Common myeloid progenitor, CD34-positive (primary cell): ENCODE measurements at places on chromosomes 2 and 18.
A peak's percentile ranks its signal among the peaks of the same experiment; 100 is the strongest.

- DNase-seq = no peak
Observed at GRCh38 chr2:57907411-57907810, 139.2 kb upstream of the VRK2 start.

DNA sequence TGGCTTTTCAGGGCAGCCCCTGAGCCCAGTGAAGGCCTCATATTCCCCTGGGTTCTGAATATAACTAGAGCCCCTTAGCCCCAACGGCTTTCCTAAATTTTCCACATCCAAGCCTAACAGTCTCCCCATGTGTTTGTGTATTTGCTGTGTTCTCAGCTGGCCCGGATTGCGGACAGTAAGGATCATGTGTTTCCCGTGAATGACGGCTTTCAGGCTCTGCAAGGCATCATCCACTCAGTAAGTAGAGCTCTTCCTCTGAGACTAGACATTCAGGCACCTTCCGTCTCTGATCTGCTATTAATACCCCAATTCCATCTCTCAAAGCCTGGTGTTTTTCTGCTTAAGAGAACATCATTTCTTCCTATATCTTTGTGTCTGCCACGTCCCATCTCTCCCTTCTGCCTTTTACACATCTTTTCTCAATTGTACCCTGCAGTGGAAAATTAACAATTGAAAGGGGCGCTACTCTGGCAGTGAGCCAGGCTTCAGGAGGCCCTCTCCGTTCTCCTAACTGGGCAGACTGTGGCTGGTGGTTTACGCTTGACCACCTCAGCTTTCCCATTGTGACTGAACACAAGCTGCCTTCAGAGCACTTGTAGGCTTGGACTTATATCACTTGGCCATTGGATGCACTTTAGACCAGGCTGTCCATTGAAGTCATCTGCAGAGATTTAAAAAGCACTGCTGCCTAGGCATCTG lies 64.4 kb downstream of the ANTXR1 start:
- no peak for DNase-seq

DNA sequence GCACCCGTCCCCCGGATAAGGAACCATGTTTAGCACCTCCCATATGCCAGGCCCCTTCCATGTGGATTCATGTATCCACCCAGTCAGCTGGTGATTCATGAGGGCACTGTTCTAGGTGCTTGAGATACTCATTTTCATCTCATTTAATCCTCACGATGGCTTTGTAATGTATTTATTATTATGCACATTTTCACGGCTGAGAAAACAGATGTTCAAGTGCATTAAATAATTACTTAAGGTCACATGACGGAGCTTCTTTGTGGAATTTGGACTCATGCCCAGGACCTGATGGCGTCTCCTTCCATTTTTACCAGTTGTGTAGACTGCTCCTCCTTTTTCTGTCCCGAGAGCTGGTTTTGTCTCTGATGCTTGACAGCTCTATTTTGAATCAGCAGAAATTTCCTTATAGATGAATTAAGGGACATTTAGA lies 72.2 kb upstream of the RBM44 start:
- peak; percentile 62 for DNase-seq

- no peak for DNase-seq
Observed at GRCh38 chr2:174070281-174070680, 105.1 kb upstream of the SP3 start.

DNA sequence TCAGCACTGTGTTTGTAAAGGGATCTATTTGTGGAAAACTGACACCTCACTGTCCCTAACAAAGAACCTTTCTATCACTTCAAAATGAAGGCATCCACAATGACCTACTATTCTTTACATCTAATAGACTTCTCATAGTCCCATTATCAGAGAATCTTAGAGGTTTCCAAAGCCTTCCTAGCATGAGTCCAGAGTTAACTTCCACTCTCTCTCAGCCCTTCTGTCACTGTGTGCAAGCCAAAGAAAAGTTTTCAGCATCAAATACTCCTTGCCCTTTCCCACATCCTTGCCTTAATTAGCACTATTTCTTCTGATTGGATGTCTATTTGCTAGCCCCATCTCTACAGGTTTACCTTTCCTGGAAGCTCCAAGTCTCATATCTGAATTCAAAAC lies 178.5 kb downstream of the ERBB4 start:
- no peak for DNase-seq

- no peak for DNase-seq
Observed at GRCh38 chr2:6872394-6872793, 5.2 kb upstream of the RSAD2 start.

GRCh38 chr2:238801791-238802190 lies 46.1 kb upstream of the TWIST2 start:
- DNase-seq = no peak

- DNase-seq = no peak
Observed at GRCh38 chr2:15263976-15264685, 297.0 kb downstream of the NBAS start.

DNA sequence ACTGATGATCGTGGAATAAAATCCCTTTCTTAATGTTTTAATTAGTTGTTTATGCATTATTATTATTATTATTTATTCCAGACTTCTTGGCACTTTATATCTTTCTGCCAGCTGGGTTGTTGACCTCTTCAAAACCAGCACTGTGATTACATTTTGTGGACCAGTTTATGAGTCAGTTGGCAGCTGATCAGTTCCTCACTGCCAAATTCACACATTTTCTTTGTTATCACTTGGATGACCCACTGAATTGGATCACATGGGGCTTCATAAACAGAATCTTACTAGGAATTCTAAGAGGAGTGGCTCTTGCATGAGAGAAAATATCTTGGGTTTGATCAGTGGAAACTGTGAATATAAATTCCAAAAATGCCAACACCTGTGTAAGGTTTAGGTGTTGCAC lies 321.8 kb upstream of the SPRED2 start:
- DNase-seq = no peak

GRCh38 chr2:86002375-86002774 lies 103.3 kb downstream of the POLR1A start:
- DNase-seq = no peak

DNA sequence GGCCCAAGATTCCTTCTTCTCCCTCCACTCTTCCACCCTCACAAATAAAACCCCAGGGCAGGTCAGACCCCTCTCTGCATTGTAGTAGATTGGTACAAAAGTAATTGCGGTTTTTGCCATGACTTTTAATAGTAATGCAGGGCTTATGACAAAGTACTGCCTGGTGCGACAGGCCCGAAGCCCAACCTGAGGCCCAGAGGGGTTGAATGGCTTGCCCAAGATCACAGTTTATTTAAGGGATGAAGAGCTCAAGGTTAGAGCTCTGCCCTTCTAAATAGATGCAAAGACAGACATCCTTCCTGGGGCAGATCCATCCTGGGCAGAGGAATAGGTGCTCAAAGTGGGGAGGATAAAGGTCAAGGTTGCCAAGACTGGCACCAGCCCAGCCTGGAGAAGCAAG lies 899 bp upstream of the PSTPIP2 start:
- no peak for DNase-seq

DNA sequence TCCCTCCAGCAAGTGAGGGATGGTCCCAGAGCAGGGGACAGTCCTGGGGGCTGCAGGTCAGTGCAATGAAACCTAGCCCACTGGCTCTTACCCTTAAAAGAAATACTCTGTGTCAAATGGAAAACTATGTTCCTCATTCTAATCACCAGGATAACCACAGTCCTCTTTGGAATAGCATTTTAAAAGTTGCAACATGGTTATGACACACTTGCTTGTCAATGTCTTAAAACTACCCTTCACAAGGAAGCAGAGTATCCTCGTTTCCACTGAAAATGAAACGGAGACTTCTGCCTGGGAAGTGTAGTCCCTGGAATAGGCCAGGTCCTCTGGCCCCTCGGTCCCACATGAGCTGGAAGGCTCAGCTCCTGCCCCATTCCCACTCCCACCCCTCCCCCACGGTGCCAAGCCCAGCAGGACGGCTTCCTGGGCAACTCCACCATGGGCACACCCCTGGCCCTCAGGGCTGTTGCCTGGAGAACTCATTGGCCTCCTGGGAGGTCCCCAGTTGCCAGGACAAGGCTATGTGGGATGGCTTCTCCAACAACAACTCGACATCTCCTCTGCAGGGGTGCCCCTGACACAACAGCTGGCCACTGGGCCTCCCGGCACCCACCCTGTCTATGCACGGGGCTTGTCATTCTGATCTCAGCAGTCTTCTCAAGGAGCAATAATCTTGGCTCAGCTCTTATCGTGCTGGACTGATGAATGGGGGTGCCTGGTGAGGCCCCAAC lies 38.3 kb upstream of the ST3GAL5 start:
- no peak for DNase-seq

- DNase-seq = no peak
Observed at GRCh38 chr2:224982226-224982625, 60.0 kb downstream of the DOCK10 start.

DNA sequence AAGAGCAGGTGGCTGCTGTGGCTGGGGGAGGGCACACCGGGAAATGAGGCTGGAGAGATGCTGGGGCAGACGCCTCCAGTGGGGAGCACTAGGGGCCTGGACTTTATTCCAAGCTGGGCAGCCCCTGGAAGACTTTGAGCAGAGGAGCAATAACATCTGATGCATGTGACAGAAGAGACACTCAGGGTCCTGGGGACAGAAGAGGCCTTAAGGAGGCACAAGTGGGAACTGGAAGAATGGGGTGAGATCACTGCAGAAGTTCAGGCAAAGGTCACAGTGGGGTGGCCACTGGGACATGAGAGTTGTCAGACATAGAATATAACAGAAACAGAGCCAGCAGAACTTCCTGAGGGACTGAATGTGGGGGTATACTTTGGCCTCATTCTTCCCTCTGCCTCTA lies 24.0 kb downstream of the TGFA start:
- DNase-seq = no peak

- DNase-seq = no peak
Observed at GRCh38 chr2:58920001-58920400, 678.9 kb upstream of the FANCL start.

GRCh38 chr2:149363958-149364357 lies 33.6 kb downstream of the LYPD6 start:
- DNase-seq = no peak

GRCh38 chr2:109437325-109438090 lies 176.3 kb downstream of the SEPTIN10 start:
- DNase-seq = no peak

DNA sequence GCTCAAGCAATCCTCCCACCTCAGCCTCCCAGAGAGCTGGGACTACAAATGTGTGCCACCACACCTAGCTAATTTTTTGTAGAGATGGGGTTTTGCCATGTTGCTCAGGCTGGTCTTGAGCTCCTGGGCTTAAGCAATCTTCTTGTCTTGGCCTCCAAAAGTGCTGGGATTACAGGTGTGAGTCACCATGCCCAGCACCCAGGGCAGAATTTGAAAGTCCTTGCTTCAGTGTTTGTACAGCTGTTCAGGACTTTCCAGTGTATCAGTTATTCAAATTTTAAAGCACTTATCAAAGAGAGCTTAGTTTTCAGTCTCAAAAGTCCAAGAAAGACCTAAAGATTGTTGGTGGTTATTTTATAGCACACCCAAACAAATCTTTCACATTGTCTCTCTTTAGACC lies 43.6 kb upstream of the VPS54 start:
- DNase-seq = no peak

DNA sequence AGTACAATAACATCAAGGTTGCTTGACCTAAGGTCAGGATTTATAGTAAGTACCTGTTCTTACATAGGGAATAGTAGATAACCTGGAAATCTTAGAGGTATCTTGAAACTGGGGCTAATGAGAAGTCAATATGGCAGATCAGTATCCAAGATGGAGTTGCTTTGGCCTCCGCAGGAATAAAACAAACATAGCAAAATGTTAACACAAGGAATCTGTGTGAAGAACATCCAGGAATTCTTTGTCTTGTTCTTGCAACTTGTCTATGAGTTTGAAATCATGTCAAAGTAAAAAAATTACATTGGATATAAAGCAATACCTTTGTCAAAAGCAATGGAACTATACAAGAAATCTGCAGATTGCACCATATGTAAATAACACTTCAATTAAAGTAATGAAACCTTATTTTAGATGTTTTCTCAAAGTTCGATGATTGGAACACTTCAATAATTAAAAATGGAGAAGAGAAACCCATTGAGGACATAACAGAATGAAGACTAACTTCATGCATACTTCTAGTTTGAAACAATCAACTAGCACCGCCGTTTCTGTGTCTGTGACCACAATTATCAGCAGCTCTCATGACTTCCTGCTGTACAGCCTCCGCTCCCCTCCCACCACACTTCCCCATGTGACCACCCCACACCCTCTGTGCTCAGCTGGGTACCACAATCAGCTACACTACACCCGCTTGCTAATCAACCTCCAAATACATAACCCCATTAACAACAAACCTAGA lies 27.6 kb downstream of the C2orf76 start:
- peak; percentile 86 for DNase-seq

DNA sequence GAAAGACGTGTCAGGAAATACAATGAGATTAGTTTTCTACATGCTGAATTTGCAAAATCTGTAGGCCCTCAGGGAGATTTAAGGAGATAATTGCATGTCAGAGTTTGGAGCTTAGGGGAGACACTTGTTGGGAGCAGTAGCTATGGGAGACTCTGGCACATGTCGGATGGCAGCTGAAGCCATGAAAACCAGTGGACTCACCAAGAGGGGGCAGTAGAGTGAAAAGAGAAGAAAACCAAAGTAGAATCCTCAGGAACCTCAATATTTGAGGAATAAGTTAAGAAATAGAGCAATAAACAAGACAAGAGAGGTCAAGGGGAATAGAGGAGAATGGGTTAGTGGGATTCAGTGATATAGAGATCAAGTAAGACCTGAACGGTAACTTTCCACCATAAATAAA lies 24.8 kb downstream of the RUFY4 start:
- no peak for DNase-seq

DNA sequence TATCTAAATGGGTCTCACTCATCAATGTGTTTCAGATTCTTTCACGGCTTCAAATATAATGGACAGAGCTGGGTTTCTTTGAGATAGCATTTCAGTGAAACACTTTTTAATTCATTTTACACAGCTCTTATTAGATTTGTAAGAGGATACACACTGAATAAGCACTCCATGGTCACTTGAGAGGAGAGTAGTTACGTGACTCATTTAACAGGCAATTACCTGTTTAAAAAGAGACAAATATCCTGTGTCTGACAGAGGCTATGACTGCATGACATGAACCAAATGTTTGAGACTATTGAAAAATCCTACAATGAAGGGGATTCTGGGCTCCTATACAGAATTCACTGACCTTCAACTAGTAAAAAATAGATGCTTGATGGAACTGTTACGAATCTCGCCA lies 786.9 kb downstream of the EPHA4 start:
- no peak for DNase-seq

DNA sequence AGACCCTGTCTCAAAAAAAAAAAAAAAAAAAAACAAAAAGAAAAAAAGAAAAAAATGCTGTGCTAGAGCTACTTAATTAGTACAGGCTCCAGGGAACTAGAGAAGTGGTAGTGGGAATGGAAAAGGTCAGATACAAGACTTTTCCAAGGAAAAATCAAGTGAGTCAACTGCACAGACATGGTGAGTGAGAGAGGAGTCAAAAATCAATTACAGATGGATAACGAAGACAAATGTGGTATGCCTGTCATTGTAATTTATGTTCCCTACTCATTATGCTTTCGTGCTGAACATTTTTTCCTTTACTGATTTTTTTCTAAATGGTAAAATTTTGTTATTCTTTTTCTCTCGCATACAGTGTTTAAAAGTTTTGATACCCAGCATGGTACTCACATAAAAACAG lies 111.5 kb downstream of the MDH1 start:
- DNase-seq = no peak

- no peak for DNase-seq
Observed at GRCh38 chr2:237590272-237591140, at the start of gene RAB17. RAB17 (minus strand) TSS chr2:237590734; CDS start chr2:237586154, 4,580 bp downstream.
